ENCODE measurements at places on chromosomes 16 and 17.

DNA sequence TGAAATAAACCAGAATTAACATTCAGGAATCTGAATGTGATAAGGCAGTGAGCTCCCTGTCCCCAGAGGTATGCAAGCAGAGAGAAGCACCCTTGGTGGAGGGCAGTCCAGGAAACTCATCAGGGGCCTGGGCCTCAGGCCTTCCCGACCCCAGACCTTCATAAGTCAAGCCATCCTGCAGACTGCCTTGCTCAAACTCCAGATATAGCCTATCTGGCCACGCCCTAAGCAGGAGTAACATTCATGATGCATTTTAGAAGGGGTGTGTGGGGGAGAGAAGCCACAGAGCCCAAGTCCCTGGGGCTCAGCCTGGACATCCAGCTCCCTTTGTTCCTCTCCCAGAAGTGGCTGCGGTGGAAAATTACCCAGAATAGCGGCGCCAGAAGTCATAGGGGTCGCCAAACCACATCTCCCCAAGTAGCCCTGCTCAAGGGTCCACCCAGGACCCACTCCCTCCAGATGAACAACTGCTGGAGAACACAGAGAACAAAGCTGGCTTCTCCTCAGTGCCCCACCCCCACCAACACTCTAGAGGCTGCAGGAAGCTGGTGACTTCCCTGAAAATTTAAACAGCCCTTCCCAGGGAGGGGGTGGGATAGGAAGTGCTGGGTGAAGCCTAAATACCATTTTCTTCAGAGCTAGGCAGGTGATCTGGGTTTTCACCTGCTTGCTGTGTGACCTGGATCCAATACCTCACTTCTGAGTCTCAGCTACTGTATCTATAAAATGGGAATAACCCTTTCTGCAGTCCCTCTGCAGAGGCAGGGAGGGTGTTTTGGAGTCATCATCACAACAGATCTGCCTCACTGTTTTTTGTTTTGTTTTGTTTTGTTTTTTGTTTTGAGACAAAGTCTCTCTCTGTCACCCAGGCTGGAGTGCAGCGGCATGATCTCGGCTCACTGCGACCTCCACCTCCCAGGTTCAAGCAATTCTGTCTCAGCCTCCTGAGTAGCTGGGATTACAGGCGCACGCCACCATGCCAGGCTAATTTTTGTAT is 1.5 kb upstream of the SREBF1 start:
- DNase-seq = no peak

DNA sequence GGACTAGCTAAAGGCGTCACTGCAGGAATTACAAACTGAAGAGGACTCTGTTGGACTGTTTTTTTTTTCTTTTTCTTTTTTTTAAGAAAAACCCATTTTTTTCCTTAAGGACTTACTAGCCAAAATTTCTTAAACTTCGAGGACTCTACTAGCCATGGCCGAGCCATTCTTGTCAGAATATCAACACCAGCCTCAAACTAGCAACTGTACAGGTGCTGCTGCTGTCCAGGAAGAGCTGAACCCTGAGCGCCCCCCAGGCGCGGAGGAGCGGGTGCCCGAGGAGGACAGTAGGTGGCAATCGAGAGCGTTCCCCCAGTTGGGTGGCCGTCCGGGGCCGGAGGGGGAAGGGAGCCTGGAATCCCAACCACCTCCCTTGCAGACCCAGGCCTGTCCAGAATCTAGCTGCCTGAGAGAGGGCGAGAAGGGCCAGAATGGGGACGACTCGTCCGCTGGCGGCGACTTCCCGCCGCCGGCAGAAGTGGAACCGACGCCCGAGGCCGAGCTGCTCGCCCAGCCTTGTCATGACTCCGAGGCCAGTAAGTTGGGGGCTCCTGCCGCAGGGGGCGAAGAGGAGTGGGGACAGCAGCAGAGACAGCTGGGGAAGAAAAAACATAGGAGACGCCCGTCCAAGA is 878 bp downstream of the HEXIM1 start:
- no peak for DNase-seq

GRCh38 chr17:75289832-75290337 is 652 bp upstream of the SLC25A19 start:
- DNase-seq = peak; percentile 56

DNA sequence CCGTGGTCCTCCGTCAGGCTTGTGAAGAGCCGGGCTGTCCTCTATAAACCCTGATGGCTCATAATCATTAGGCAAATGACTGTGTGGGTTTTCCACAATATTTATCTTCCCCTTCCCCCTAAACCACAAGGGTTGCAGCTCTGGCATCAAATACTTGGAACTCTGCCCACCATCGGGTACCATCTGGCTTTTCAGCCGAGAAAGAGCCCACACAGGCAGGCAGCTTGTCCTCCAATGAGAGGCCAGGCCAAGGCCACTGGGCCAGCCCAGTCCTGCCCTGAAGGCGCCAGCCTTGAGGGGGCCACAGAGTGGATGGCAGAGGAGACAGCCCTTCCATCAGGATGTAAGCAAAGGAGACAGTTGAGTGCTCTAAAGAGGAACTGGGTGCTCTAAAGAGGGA is 31.8 kb upstream of the NAT9 start:
- DNase-seq = no peak

DNA sequence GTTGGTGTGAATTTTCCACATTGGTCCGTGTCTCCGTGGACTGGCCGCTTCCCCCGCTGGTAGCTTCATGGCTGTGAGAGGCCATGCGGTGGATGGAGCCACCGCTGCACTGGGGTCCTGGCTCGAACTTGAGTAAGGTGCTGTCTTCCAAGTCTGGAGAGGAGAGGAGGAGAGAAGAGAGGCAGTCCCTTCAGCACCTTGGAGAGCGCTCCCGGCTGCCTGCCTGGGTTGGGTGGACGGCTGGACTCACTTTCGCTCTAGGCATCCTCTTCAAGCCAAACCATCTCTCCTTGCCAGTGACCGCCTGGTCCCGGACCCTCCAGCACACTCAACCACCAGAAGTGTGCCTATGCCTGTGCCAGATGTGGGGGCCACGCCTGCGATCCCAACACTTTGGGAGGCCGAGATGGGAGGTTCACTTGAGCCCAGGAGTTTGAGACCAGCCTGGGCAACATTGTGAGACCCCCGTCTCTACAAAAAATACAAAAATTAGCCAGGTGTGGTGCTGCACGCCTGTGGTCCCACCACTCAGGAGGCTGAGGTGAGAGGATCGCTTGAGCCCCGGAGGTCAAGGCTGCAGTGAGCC is 6.2 kb downstream of the JPH3 start:
- DNase-seq = no peak

DNA sequence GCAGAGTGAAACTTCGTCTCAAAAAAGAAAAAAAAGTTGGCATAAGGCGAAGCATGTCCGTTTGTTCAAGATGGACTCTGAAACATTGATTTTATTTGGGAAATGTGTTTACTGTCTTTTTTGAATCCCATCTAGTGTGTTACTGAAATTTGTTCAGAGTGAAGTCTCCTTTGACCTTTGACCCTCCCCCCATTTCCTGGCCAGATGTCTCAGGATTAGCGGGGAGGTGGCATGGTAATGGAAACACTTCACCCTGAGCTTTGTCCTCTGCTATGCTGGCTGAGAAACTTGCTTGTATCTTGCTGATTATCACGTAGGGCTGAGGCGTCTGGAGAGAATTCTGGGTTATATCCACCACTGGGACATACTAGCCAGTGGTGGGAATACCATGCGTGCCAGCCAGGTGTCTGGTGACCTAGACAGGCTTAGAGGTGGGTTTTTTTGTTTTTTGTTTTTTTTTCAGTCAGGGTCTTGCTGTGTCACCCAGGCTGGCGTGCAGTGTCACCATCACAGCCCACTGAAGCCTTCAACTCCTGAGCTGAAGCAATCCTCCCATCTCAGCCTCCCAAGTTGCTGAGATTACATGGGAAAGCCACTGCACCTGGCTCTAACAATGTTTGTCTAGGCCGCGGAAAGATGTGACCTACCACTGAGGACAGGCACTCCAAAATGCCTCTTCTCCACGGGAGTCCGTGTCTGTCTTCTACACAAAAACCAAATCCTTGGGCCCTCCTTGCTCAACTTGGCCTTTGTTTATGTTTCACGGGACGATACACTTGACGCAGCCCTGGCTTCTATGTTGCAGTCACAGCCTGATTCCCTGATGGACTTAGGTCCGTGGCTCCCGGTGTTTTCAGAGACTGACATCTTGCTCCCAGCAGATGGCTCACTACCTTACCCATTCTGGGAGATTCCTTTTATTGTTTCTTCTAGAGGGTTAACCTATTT is 6.6 kb upstream of the GALK1 start:
- no peak for DNase-seq

GRCh38 chr17:17191961-17192381 is 14.2 kb downstream of the PLD6 start:
- DNase-seq = no peak

GRCh38 chr17:77352996-77353395 is 212.2 kb downstream of the SEC14L1 start:
- DNase-seq = no peak

GRCh38 chr17:381941-382643 is 29.5 kb upstream of the RPH3AL start:
- no peak for DNase-seq

DNA sequence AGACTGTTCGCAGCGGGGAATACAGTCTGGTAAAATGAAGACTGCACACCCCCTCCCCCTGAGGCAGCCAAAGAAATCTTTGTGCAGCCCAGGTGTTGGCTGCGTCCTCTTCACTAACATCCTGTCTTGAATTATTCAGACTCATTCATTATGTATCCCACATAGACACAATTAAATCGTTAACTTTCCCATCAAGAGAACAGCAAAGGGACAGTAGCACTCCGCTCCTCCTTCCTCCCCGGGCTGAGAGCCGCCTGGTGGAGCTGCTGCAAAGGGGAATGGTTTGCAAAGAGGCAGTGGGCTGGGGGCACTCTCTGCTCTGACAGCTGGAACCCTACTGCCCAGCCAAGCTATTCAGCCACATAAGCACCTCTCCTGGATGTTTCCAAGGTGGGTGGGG is 290.0 kb upstream of the SOX9 start:
- DNase-seq = no peak

- no peak for DNase-seq
Measured at GRCh38 chr16:24851700-24852099, 5.9 kb downstream of the SLC5A11 start.
